Left ventricle myocardium inferior (tissue), 1 donor: ENCODE measurements at places on chromosomes 16 and 17.

DNA sequence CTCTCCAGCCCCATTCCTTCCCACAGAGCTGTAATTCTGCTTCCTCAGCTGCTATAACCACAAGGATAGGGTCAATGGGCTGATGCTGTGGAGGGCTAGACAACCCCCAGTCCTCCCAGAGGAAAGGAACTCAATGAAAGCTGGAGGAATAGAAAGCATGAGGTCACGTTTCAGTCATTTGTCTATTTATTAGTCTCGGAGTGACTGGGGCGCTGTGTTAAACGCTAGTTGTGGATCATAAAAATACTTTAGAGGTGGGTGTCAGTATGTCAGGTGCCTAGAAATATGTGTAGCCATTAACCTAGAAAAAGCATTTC, 787 bp upstream of the CCL3L1 start:
- DNase-seq, result no peak

- no peak for DNase-seq
These were observed 28.6 kb upstream of the SSTR5 start for GRCh38 chr16:1043881-1044451.

DNA sequence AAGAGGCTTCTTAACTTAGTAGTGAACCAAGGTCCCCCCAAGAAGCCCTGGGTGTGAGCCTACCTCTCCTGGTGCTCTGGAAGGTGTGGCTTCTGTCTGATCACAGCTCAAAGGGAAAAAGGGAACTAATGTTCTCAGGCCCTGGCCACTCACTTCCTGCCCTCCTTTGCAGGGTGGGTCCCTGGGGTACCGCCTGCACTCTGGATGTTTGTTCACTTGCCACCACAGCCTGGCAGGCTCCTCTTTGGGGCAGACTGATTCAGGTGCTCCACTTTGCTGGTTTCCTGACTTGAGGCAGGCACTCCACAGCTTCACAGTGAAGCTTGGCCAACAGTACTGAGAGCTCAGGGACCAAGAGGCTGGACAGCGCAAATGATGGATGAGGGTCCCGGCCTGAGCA, 5.9 kb upstream of the MYO15A start:
- no peak for DNase-seq

DNA sequence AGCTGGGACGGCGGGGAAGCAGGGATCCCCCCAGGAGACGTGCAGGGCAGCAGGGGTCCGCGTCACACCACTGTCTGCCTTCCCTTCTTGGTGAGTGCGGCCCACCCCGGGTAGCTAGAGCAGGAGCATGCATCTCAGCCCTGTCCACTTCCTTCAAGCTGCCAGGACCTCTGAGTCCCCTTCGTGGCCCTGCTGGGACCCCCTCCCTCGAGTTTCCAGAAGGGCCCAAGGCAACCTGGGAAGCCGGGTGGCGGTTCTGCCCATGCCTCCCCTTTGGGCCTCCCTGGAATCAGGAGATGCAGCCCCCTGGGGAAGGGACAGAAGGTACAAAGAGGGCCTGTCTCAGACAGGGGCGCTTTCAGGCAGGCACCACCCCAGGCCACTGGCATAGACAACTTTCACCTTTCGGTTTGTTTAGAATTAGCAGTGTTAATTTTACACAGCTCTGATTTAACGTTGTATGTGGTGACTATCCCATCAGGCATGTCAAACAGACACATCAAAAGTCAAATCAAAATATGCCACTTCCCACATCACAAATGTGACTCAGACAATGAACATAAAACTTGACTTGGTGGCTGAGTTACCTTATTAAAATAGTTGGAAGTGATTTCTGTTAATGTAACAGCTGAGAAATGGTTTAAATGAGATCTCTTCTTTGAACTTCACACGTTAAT, 94.5 kb upstream of the METRNL start:
- DNase-seq, result no peak

GRCh38 chr17:41251261-41251660, 1.8 kb downstream of the KRTAP9-4 start:
- no peak for DNase-seq

GRCh38 chr16:30570636-30571444, 674 bp downstream of the ZNF688 start:
- DNase-seq, result no peak

- no peak for DNase-seq
These were observed 51.6 kb upstream of the LYRM9 start for GRCh38 chr17:27944546-27945332.

DNA sequence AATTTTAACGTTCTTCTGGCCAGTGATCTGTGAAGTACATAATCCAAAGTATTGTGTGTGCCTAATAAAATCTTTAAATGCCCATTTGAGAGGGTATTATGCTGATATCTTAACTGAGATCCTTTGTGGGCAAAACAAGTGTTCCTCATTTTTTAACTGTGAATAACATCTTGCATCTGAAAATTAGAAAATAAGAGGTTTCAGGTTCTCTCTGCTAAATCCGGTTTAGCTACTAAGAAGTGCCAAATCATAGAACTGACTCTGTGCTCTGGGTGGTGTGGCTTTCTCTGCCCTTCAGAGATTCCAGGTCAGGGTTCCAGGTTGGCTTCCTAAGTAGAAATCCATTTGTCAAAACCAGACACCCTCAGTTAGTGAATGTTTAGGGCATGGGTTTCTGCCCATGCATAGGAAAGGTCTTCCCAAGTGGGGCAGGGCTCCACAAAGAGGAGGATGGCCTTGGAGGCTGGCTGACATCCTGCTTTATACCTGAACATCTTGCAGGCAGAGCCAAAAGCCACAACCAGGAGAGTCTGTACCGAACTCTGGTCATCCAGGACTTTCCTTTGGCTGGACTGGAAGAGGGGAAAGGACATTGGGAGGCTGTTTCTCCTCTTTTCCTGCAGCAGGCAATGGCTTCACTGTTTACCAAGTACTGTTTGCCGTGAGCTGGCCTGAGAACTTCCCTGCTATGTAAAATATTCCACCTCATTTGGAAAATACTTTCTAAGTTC, 8.5 kb downstream of the ALDH3A2 start:
- no peak for DNase-seq
